Osteocyte (in vitro differentiated cells): ENCODE measurements at places on chromosomes 6 and 20.

DNA sequence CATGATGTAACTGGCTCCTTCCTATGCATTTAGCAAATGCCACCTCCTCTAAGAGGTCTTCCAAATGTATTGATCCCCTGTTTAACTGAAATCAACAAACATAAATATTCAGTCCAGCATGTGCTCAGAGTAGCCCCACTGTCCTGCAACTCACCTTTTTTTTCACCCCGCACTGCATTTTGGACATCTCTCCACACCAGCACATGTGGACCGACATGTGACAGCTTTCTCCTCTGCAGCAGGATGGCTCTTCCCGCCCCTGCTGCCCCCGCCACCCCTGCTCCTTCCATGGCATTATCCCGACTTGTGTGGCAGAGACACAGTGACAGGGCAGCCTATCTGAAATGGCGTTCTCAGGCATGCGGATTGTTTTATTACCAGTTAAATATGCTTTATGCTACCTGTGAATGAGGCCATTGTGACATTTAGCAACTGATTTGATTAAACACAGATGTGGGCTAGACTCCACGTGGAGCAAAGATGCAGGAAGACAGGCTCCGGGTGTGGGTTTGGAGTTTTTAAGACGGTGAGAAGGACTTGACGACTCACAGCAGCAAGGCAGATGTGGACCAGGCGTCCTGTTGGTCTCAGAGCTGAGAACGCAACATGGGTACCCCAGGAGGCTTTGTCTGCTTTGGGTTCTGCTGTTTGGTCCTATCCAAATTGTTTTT, 161.2 kb downstream of the EYA2 start:
- no peaks in the 10 kb centered on the region for H3K4me1 ChIP-seq
- H3K4me3 ChIP-seq: no peak overlapping the region
- no peak for DNase-seq
- no peaks in the 10 kb centered on the region for H3K36me3 ChIP-seq

DNA sequence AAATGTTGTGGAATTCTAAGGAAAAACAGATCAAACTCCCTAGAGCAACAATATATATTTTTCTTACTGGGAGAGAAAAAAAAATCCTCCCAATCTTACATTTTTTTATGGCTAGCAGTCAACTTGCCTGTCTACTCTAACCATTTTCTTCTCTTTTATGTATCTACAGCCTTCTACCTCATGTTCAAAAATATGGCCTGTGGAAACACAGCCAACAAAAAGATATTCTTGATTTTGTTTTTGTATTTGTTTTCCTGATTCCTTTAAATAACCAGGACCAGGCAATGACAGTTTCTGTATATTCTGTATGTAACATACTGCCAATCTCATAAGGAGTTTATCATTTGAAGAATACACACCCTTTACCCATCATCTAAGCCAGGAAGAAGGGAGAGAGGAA, 13.0 kb upstream of the SLC16A10 start:
- no peaks in the 10 kb centered on the region for H3K4me1 ChIP-seq
- H3K4me3 ChIP-seq: no peak overlapping the region
- no peak overlapping the region for H3K27ac ChIP-seq
- DNase-seq: no peak
- no peaks in the 10 kb centered on the region for H3K36me3 ChIP-seq

DNA sequence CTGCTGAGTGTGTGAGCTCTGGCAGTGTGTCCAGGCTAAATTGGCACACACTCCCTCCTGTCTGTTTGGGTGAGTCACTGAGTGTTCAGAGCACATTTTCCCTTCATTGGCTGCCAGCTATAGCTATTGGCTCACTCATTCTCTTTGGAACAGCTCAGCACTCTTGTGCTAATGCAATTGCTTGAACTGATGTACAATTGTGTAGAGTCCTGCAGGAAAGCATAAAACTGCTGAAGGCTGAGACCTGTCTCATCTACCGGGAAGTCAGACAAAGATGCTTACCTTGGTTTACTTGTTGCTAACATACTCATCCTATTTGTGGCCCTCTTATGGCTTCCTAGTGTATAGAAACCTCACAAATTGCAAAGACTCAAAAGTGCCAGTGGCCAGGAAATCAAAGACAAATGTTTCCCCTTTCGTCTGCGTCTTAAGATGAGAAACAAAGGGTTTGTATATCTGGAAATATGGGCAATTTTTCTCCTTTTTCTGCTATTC, 351.0 kb downstream of the BCKDHB start:
- DNase-seq: no peak
- H3K4me3 ChIP-seq: no peak overlapping the region
- no peaks in the 10 kb centered on the region for H3K27me3 ChIP-seq
- peaks cover 56% of the 10 kb centered on the region for H3K4me1 ChIP-seq
- H3K27ac ChIP-seq: no peak overlapping the region

DNA sequence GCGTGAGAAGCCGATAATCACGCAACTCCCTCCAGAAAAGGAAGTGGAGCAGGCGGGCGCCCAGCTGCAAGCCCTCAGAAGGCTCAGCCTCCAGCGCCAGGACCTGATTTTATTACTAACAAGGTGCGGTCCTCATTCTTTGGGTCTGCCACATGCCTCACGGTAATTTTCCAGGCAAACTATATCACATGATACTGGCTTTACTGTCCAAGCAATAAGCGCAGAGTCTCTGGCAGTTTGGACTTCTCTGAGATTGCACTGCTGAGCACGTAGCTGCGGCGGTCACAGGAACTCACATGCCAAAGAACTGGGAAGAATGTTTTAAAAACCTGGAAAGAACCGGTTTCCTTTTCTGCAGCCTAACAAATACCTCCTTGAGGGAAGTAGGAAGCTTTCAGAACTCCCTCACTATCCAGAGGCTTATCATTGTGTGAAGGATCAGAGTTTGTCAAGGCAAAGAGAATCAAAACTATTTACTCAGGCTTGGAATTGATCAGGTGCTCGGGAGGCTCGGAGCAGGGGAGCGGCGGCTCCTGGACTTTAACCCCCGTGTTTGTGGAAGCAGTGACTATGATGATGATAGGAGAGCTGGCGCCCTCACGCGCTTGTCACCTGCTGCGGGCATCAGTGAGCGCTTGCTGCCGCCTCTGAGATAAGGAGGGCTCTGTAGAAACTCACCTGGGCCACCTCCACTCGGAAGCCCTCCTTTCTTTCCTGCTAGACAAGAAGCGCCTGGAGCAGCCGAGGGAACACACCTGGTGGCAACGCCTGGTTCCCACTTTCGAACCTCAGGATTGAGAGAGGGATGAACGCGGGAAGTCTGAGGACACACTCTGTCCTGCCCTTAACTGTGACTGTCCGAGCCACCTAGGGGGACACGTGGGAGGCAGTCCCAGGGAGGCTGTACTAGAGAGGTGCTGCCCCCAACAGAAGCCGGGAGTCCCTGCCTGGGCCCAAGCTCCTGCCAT, 27.2 kb upstream of the SYNJ2 start:
- H3K4me1 ChIP-seq: no peaks in the 10 kb centered on the region
- no peaks in the 10 kb centered on the region for H3K27me3 ChIP-seq
- no peak overlapping the region for H3K27ac ChIP-seq
- no peak overlapping the region for H3K4me3 ChIP-seq
- DNase-seq: no peak
- peaks cover 6% of the 10 kb centered on the region for H3K36me3 ChIP-seq
